Activated naive CD4-positive, alpha-beta T cell treated with anti-CD3 and anti-CD28 coated beads, Interleukin-2, amount 10 ng/mL, durations not matched to agents 7 days and 5 days (primary cell): ENCODE measurements at places on chromosomes 2 and 18.
A peak's percentile ranks its signal among the peaks of the same experiment; 100 is the strongest.

GRCh38 chr2:189408294-189408693, 33.0 kb upstream of the WDR75 start:
- no peaks in the 10 kb centered on the region for H3K36me3 ChIP-seq
- H3K27ac ChIP-seq = no peak overlapping the region
- no peaks in the 10 kb centered on the region for H3K27me3 ChIP-seq

GRCh38 chr2:63242747-63243146, 192.1 kb downstream of the OTX1 start:
- H3K4me3 ChIP-seq = no peak overlapping the region
- H3K4me1 ChIP-seq = no peaks in the 10 kb centered on the region
- H3K27ac ChIP-seq = no peak overlapping the region

DNA sequence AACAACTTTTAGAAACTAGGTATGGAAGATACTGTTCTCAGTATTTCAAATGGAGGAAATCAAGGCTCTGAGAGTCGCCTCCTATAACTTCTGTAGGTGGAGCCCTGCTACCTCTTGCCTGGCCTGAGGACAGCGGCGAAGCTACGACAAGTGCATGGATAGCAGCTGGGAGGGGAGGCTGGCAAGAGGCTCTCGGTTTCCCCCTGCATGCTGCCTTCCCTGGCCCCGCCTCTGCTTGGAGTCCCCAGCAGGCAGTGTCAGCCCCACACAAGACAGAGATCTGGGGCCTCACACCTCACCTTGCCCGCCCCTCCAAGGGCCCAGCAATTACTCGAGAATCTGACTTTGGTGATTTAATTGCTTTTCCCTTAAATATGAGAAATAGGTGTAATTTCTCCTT, 107.6 kb upstream of the POU3F3 start:
- no peak overlapping the region for H3K4me3 ChIP-seq
- no peak overlapping the region for H3K27ac ChIP-seq
- H3K4me1 ChIP-seq = no peaks in the 10 kb centered on the region
- H3K36me3 ChIP-seq = no peaks in the 10 kb centered on the region
- H3K27me3 ChIP-seq = no peaks in the 10 kb centered on the region

DNA sequence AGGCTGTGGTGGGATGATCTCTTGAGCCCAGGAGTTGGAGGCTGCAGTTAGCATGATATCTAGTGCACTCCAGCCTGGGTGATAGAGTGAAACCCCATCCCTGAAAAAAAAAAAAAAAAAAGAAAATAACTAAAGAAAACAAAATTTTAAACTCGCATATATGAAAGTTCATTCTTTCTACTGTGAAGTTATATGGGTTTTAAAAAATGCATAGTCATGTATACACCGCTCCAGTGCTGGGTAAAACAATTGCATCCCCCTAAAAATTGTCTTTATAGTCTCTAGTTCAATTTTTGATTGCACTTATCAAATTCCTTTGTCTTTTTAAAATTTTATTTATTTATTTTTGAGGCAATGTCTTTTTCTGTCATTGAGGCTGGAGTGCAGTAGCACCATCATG, 65.0 kb upstream of the ACYP2 start:
- peaks cover 9% of the 10 kb centered on the region for H3K36me3 ChIP-seq
- no peaks in the 10 kb centered on the region for H3K27me3 ChIP-seq
- H3K27ac ChIP-seq = no peak overlapping the region

- no peaks in the 10 kb centered on the region for H3K36me3 ChIP-seq
- H3K27ac ChIP-seq = no peak overlapping the region
- no peak for DNase-seq
- peaks cover 26% of the 10 kb centered on the region for H3K27me3 ChIP-seq
These were observed 8.9 kb upstream of the SESTD1 start for GRCh38 chr2:179273461-179273962.

GRCh38 chr2:126676221-126677175, 20.5 kb downstream of the GYPC start:
- H3K4me1 ChIP-seq = peaks cover 26% of the 10 kb centered on the region
- H3K36me3 ChIP-seq = peaks cover 84% of the 10 kb centered on the region

DNA sequence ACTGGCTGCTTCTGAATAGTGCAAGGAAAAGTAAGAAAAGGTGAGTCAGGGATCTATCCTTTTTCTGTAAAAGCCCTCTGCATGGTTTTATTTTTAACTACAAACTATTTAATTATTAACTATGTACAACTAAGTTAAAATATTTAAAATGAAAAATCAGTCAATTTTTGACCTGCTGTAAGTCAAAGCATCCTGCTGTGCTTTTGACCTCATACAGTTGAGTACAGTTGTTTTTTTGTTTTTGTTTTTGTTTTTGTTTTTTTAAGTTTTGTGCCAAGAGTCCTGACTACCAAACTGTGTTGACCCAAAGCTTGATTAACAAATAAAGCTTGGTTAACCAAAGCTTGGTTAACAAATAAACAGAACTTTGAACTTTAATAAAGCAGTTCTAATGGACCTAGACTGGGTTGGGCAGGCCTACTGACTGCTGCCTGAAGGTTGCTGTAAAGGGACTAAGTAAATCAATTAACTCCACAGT, at the start of gene ACMSD:
Gene ACMSD, plus strand, starts transcription at position 474 of the 478 bp plus-strand sequence. CDS start 67 bp downstream, outside the sequence.
- no peak within 1 kb of the TSS for H3K27ac ChIP-seq
- H3K36me3 ChIP-seq = no peaks in the 10 kb centered on the region
- no peaks in the 10 kb centered on the region for H3K4me1 ChIP-seq
- H3K4me3 ChIP-seq = no peak within 1 kb of the TSS
- H3K27me3 ChIP-seq = peaks cover 3% of the 10 kb centered on the region

- peaks cover 12% of the 10 kb centered on the region for H3K27me3 ChIP-seq
- no peak for DNase-seq
- H3K4me3 ChIP-seq = no peak overlapping the region
- H3K36me3 ChIP-seq = no peaks in the 10 kb centered on the region
- no peaks in the 10 kb centered on the region for H3K4me1 ChIP-seq
These were observed 31.5 kb upstream of the FAM124B start for GRCh38 chr2:224433442-224433841.

GRCh38 chr2:211745295-211746097, 793.1 kb downstream of the ERBB4 start:
- no peaks in the 10 kb centered on the region for H3K4me1 ChIP-seq
- peak; percentile 29 for DNase-seq
- no peaks in the 10 kb centered on the region for H3K27me3 ChIP-seq
- no peaks in the 10 kb centered on the region for H3K36me3 ChIP-seq

DNA sequence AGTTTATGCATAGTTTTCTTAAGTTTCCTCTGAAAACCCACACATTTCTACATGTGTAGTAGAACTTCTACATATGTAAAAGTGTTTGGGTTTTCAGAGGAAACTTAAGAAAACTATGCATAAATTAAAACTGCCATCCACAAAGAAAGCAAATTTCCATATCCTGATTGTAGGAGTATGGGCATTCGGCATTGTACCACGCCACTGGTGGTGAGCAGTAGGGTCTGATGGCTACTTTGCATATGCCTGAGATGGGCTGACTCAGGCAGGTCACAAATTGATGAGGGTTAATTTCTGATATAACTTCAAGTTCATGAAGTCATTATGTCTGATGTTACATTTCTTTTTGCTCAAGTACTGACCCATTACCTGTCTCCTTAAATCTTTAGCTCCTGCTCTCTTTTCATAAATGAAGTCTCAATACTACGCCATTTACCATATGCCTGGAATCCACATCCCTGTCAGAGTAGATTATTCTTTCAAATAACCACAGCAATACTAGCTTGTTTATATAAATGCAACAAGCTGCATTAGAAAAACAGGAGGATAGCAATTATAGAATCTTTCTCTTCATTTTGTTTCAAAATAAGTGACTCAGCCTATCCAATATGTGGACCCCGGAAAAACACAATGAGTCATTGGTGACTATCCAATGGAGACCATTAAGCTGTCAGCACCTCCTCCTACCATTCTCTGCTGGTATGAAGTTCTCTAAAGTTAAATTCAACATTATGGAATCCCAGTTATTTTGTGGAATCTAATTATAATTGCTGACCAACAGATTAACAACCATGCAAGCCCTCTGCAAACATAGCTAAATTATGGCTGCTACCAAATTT, 355.2 kb upstream of the UBE2E3 start:
- no peaks in the 10 kb centered on the region for H3K27me3 ChIP-seq
- H3K4me3 ChIP-seq = no peak overlapping the region
- H3K36me3 ChIP-seq = no peaks in the 10 kb centered on the region
- no peaks in the 10 kb centered on the region for H3K4me1 ChIP-seq
- H3K27ac ChIP-seq = no peak overlapping the region

GRCh38 chr2:236352761-236353593, 88.8 kb upstream of the ASB18 start:
- DNase-seq = peak; percentile 54
- no peak overlapping the region for H3K4me3 ChIP-seq
- no peak overlapping the region for H3K27ac ChIP-seq
- H3K27me3 ChIP-seq = peaks cover 27% of the 10 kb centered on the region
- no peaks in the 10 kb centered on the region for H3K36me3 ChIP-seq
- H3K4me1 ChIP-seq = peaks cover 4% of the 10 kb centered on the region

- H3K4me1 ChIP-seq = peaks cover 24% of the 10 kb centered on the region
- peaks cover 60% of the 10 kb centered on the region for H3K27me3 ChIP-seq
- no peak overlapping the region for H3K4me3 ChIP-seq
- no peak for DNase-seq
These were observed 2.8 kb downstream of the NPAS2 start for GRCh38 chr2:100822587-100823248.

DNA sequence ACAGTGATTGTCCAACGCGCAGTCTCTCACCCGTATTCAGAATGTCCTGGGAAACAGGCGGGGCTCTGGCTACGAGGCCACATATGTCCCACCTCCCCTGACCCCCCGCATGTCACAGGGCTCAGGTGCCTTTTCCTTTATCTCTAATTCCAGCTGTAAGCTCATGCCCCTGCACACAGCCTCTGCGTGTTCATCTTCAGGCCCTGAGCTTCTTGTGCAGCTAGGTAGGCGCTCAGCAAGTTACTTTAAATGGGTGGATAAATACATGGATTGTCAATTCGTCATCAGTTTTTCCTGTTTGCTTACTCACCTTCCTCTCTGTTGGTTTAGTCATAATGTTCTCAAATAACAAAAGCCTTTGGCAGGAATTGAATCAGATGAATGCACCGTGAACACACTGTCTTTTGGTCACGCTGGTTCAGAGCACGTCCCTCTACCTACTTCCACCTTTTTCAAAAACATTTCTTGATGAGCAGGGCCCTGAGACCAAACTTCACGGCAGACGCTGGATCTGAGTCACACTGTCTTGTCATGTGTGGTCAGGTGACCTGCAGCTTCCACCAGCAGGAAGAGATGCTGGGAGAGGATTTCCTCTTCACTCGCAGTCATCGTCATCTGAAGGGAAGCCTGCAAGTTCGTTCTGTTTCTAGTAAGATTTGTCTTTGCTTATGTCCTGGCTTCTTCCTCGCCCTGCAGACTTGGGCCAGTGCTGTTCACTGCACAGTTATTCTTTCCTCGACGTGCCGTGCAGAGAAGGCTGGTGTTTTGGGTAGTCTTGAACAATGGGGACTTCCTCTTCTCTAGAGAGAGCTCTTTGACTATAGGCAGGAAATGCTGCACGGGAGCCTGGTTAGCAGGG, 138.1 kb downstream of the PTGR3 start:
- H3K4me3 ChIP-seq = peak overlapping the region; percentile 70
- no peaks in the 10 kb centered on the region for H3K27me3 ChIP-seq
- peaks cover 32% of the 10 kb centered on the region for H3K4me1 ChIP-seq
- H3K36me3 ChIP-seq = peaks cover 18% of the 10 kb centered on the region
- peak; percentile 83 for DNase-seq
- peak overlapping the region; percentile 99 for H3K27ac ChIP-seq

- H3K27me3 ChIP-seq = peaks cover 14% of the 10 kb centered on the region
- no peaks in the 10 kb centered on the region for H3K36me3 ChIP-seq
- no peak for DNase-seq
- H3K4me3 ChIP-seq = no peak overlapping the region
- H3K4me1 ChIP-seq = no peaks in the 10 kb centered on the region
These were observed 41.2 kb upstream of the HS6ST1 start for GRCh38 chr2:128359841-128360240.

GRCh38 chr2:8334866-8335325, 347.0 kb upstream of the ID2 start:
- no peak overlapping the region for H3K4me3 ChIP-seq
- no peak overlapping the region for H3K27ac ChIP-seq
- DNase-seq = no peak
- H3K36me3 ChIP-seq = peaks cover 4% of the 10 kb centered on the region
- peaks cover 25% of the 10 kb centered on the region for H3K4me1 ChIP-seq

DNA sequence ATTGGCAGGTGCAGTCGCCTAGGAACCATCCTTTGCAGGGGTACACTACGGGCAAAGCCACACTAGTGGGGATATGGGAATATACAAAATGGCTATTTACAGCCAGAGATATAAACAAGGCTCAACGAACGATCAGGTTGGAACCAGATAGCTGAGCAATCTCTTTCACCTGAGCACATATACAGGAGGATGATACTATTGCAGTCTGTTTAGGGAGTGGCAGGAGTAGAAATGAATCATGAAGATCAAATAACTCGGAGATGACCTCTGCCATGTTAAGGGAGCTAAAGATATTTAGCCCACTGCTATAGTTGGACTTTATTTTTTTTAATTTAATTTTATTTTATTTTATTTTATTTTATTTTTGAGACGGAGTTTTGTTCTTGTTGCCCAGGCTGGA, 33.8 kb downstream of the TEX44 start:
- peaks cover 20% of the 10 kb centered on the region for H3K27me3 ChIP-seq
- peaks cover 41% of the 10 kb centered on the region for H3K4me1 ChIP-seq
- DNase-seq = no peak

DNA sequence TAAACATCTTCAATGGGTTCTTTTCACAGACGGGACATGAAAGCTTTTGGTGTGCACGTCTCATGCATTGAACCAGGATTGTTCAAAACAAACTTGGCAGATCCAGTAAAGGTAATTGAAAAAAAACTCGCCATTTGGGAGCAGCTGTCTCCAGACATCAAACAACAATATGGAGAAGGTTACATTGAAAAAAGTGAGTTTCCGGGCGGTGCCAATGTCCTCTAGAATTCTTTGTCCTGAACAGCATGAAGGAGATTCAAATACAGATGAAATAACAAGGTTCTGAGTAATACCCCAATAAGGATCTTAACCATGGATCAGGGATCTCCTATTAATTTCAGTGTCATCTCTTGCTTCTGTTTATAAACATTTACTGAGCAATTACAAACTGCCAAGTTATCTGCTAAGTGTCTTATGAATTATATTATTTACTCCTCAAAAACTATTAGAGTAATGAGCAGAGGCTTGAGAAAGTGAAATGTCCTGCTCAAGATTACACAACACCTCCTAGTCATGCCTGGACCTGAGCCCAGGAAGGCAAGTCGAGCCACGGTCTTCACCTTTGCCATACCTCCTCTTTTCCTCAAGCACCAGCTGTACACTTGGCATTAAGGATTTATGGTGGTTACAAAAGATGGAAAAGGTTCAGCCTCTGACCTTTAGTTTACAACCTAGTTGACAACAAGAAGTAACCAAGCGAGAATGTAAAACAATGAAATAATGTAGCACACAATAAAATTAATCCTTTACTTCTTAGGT, 22.6 kb downstream of the DHRS9 start:
- H3K27ac ChIP-seq = no peak overlapping the region
- DNase-seq = no peak
- no peaks in the 10 kb centered on the region for H3K36me3 ChIP-seq
- H3K27me3 ChIP-seq = peaks cover 6% of the 10 kb centered on the region
- H3K4me3 ChIP-seq = no peak overlapping the region

DNA sequence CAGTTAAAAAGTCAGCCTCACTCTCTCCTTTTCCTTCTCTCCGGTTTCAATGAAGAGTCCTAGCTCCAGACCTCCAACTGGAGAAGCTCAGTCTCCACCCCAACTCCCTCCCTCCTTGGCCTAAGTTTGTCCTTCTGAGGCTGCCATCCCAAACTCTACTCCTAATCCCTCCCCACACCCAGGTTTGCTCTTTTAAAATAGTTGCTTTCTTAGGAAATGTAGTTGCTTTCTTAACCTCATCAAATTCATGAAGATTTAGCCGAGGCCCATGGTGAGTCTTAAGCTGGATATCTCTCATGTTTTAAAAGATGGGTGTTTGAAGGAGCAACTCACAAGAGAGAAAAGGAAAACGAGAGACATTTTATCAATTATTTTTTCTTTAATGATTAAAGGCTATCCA, 937 bp upstream of the LANCL1 start:
- H3K36me3 ChIP-seq = peaks cover 11% of the 10 kb centered on the region
- H3K4me3 ChIP-seq = peak overlapping the region; percentile 98
- no peaks in the 10 kb centered on the region for H3K27me3 ChIP-seq
